GM12878 (cell line): ENCODE measurements at places on chromosomes 12 and 14. TPM values are rescaled to one million over a fixed set of nuclear protein-coding genes. Genes with fewer than 3 reads are reported as not detected.

Gene TAS2R13
- 0.72 and 1.0 TPM in 2 replicates for total RNA-seq

Gene CLEC4C
- 3.7 and 3.8 TPM in 2 replicates for total RNA-seq

Gene HOXC9
- total RNA-seq = not detected in 2 replicates

Gene ALX1
- not detected in 2 replicates for total RNA-seq

Gene OR6C2
- not detected in 2 replicates for total RNA-seq

Gene SOAT2
- 1.6 and 1.9 TPM in 2 replicates for total RNA-seq

Gene SLC38A2
- total RNA-seq = 112 and 118 TPM in 2 replicates

Gene TBX3
- 0.11 and 0.28 TPM in 2 replicates for total RNA-seq

Gene SLC38A4
- 0.16 and 0.23 TPM in 2 replicates for total RNA-seq

Gene RNASE3
- not detected in 2 replicates for total RNA-seq

Gene DLK1
- 0.85 and 0.87 TPM in 2 replicates for total RNA-seq

Gene TNS2
- 0.66 and 0.72 TPM in 2 replicates for total RNA-seq

Gene TRHDE
- total RNA-seq = not detected in 2 replicates

Gene TAS2R20
- 1.2 and 1.9 TPM in 2 replicates for total RNA-seq

Gene SDR9C7
- total RNA-seq = not detected in 2 replicates

Gene TAS2R31
- total RNA-seq = 2.7 and 2.9 TPM in 2 replicates

Gene KCNH5
- total RNA-seq = not detected in 2 replicates

Gene SPTB
- total RNA-seq = 0.03 and 0.11 TPM in 2 replicates

Gene REC8
- 68.3 and 76.9 TPM in 2 replicates for total RNA-seq

Gene PTHLH
- total RNA-seq = not detected in 2 replicates

Gene CDKN3
- 54.9 and 61.8 TPM in 2 replicates for total RNA-seq

Gene CLMN
- 40.2 and 40.4 TPM in 2 replicates for total RNA-seq

Gene KCNA5
- 0.29 and 0.44 TPM in 2 replicates for total RNA-seq

Gene RPGRIP1
- total RNA-seq = 0.44 TPM in 1 of 2 replicates, not detected in the other

Gene IAPP
- not detected in 2 replicates for total RNA-seq

Gene PLEKHH1
- total RNA-seq = 0.95 and 1.4 TPM in 2 replicates

Gene INHBC
- total RNA-seq = 0.13 and 0.16 TPM in 2 replicates

Gene STYK1
- total RNA-seq = 0.48 and 1.0 TPM in 2 replicates

Gene RPL10L
- total RNA-seq = not detected in 2 replicates

Gene PELI2
- total RNA-seq = 0.05 TPM in 2 replicates

Gene EML5
- total RNA-seq = 0.19 and 0.33 TPM in 2 replicates

Gene CEBPE
- 0.21 TPM in 1 of 2 replicates, not detected in the other for total RNA-seq
